Ureter (tissue), 1 donor: ENCODE measurements at places on chromosomes 1 and 21. TPM values are rescaled to one million over a fixed set of nuclear protein-coding genes. Genes with fewer than 3 reads are reported as not detected.

MX2 gene
- 18.9 TPM for total RNA-seq

DNA sequence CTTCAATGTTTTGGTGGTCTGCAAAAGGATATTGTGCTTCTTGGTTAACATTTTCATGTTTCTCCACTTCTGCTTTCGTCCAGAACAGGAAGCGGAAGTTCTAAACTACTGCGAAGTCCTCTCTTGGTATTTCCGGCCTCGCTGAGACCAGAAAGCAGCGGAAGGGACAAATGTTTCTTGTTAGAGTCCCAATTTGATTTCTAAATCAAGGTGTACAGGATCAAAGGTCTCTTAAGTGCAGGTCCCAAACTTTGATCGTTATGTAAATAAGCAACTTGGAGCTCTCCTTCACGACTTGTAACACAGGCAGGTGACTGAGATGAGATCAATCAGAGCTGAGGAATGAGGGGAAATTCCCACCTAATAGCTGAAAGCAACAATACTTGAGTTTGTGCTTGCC is 40.1 kb upstream of the HMCN1 start:
- no peak for DNase-seq

DNA sequence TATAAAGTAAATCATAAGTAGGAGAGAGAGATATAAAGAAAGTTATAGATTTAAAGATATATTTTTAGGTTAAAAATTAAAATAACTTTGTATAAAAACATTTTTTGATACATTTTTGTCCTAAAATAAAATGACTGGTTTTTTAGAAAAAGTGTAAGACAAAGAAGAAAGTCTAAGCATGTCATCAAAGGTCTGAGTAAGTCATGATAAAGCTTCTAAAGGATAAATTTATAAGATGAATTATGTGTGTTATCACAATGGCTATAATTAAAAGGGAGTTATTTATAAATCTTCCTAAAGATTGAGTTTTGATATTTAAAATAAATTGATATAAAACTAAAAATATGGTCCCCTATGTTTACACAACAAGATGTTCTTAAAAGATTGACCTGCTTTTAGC is 370.9 kb downstream of the PTPRU start:
- DNase-seq = no peak

GRCh38 chr1:56586502-56586901 is 7.1 kb upstream of the PLPP3 start:
- DNase-seq = no peak

DNA sequence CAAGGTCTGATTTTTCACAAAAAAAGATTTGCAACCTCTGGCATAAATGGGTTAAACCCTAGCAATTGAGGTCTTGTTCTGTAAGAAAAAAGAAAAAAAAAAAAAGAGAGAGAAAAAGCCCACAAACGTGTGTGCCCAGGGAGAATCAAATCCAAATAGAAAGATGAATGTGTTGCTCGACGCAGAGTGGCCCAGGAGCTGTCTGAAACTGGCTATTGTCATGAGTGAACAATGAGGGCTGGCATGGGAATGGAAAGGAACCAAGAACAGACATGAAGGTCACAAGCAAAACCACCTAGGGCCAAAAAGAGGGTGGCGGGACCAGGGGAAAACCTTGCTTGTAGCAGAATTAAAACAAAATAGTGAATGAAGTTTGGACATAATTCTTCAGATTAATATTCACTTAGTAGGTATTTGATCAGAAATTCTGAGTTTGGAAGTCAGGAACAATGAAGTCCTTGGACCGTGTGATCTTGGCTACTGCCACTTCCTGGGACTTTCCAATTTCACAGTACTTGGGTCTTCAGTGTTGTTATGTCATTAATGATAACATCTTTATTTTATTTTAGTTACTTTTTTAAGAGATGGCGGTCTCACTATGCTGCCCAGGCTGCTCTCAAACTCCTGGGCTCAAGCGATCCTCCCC is 3.1 kb downstream of the ENO1 start:
- no peak for DNase-seq
